ENCODE measurements at places on chromosomes 13 and 19.

GRCh38 chr13:111204438-111205177, 89.5 kb downstream of the ARHGEF7 start:
- DNase-seq, result no peak

GRCh38 chr19:55461974-55462626, 658 bp upstream of the ISOC2 start:
- no peak for DNase-seq

DNA sequence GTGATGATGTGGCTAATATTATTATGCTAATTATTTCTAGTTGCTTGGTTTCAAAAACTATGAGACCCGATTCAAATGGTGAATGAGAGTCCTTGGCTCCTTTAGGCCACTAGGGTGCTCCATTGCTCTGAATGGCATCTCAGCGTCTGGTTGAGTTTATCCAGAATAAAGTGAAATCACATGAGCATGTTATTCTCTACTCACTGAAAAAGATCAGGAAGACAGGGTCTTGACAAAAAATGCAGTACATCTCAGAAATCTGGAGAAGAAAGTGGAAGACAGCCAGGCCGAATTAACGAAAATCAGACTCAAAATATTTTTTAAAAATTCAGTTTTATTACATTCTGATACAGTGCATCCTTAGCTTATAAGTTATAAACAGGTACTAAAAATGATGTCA, 516.2 kb downstream of the MYO16 start:
- no peak for DNase-seq

DNA sequence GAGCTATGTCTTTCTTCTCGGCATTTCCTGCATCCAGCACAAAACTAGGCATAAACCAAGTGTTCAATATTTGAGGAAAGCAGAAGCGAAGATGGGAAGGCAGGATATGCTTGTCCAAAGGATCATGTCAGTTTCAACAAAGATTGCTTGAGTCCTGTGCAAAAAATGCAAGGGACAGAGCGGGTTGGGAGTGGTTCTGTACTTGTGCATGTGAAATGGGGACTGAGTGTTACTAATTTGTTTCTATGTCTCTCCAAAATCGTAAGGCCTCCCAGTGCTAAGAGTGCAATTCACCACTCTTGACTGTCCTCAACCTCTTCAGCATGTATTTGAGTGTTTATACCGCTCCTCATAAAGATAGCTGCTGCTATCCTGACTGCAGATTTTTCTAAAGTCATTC, 166.2 kb downstream of the DLEU7 start:
- no peak for DNase-seq

DNA sequence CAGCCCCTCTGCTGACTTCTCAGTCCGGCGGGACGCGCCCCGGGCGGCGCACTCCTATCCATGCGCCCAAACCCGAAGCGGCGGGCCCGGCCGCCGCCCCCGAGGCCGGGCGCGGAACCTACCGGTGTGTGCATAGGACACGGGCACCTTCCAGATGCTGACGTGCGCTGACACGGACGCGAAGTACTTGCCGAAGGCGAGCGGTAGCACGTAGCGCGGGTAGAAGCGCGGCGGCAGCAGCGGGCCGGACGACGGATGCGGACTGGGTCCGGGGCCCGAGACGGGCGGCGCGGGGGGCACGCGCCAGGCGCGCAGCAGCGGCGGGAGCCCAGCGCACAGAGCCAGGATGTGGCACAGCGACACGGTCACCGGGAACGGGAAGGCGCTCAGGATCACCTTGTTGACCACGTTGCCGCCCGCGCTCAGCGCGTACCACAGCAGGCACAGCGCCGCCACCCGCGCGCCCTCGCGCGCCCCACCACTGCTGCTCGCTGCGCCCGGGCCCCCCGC, 338 bp downstream of the SLC35E1 start:
- no peak for DNase-seq

DNA sequence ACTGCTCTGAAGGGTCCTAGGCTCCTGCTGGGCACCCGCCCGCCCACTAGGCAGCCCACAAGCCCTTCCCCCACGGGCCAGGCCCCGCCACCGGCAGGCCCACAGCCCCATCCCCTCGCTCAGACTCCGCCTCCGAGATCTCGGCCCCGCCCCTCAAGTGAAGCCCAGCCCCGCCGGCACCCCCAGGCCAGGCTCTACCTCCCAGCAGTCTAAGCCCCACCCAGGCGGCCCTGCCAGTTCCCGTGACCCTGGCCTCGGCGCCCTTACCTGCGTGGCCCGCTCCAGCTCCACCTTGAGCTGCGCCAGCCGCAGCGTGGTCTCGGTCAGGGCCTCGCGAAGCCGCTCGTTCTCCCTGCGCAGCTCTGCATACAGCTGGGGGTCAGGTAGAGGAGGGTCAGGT, 16.3 kb downstream of the EPS8L1 start:
- DNase-seq, result no peak

GRCh38 chr19:10713317-10713716, 4.6 kb upstream of the DNM2 start:
- DNase-seq, result no peak

- no peak for DNase-seq
Observed at GRCh38 chr13:67806796-67807195, 576.7 kb upstream of the PCDH9 start.

- no peak for DNase-seq
Observed at GRCh38 chr19:28519952-28520861, 692.7 kb downstream of the UQCRFS1 start.

DNA sequence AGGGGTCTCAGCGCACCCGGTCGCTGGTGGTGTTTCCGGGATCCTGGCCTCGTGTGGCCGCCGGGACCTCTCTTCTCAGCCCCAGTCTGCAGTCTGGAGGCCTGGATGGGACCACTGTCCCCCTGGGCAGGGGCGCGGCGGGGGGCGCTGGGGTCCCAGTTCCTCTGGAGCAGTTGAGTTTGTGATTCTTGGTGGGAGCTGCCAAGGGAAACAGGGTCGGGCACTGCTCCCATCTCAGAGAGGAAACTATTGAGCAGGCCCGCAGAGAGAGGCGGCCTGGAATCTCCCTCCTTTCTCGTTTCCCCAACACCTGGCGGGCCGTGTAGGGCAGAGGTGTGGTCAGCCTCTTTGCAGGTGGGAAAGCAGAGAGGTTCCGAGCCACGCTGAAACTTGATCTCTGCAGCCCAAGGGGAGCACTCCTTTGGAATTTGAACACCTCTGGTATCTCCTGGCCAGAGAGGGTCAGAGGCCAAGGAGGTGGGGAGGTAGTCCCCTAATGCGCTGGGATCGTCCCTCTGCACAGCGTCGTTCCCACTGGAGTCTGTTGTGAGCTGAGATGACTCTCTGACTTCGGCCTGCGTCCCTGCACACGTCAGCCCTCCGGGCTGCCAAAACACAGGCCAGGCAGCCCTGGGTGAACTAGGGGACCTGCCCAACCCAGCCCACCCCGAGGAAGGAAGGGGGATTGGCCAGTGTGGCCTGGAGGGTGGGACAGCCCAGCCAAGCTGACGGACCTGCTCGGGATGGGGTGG, 741 bp downstream of the PLEKHF1 start:
- DNase-seq, result peak; percentile 37

DNA sequence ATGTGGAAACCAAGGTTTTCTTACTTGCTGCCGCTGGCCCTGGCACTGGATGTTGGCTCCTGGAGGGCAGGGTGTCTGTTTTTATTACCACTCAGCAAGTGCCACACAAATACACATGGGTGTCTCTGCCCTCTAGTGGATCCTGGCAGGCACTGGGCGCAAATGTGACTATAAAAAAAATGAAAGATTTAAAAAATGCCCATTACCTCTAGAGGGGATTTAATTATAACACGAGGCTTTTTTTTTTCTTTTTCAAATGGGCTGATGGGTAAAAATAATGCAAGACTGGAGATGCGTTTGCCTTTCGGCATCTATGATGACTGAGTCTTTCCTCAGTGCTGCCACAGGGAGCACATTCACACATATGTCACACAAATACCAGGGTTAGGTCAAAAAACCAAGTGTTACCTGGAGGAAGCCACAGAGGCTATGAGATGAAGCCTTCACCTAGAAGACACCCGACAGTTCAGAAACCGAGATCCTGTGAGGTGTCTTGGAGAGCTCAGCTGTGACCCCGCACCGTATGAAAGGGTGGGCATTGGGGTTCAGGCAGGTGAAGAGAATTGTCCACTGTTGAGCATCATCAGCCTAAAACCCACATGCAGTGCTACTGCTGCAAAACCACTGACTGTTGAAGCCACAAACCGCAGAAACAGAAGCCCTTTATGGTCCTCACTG, 25.7 kb downstream of the CHAMP1 start:
- peak; percentile 80 for DNase-seq

- DNase-seq, result peak; percentile 15
Observed at GRCh38 chr13:98761126-98761985, 8.9 kb upstream of the SLC15A1 start.

DNA sequence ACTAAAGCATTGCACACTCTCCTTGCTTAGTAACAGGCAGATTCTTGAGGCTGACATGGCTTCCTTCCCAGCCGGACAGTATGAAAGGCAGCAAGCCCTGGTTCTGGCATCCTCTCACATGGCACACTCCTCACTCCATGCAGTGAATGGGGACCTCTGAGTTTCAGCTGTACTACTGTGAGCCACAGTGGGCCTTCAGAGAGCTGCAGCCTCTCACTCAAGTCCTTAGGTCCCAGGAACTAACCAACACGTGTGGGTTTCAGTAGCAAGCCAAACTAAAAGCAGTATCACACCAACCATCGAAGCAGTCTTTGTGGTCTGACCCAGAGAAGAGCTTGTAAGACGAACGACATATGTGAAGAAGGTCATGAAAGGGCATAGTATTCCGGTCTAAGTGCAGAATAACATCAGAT, 128.2 kb downstream of the TBC1D4 start:
- DNase-seq, result no peak

DNA sequence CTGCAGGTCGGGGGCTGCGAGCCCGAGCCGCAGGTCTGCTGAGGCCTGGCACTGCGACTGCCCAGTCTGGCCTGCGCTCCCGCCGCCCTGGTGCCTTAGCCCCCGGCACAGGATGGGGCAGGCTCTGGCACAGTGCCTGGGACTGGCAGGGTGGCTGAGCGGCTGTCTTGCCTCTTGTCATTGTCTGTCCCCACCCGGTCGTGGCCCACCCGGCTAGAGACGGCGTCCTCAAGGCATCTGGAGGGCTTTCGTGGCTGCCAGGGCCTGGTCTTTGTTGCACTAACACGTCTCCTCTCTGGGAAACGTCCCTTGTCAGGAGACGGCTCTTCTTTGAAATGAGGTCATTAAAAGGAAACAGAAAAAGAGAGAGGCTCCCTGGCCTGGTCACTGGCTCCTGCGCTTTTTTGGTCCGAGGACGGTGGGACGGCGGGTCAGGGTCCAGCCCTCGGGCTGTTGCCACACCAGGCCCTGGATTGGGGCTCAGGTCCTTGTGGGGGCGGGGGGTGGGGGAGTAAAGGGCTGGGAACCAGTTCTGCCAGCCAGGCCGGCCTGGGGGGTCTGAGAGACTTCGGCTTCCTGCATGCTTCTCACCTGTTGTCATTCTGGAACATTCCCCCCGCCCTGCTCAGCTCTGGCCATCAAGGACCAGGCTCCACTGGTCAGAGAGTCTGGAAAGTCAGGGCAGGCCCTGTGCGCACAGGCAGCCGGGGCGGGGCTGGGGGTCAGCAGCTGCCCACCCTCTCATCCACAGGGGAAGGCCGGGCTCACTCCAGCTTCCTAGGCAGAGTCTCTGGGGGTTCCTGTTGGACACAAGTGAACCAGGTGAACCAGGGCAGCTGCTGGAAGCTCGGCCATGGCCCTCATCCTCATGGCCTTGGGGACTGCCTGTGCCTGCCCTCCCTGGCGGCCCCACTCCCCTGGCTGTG, 6.2 kb upstream of the ZNF554 start:
- no peak for DNase-seq

DNA sequence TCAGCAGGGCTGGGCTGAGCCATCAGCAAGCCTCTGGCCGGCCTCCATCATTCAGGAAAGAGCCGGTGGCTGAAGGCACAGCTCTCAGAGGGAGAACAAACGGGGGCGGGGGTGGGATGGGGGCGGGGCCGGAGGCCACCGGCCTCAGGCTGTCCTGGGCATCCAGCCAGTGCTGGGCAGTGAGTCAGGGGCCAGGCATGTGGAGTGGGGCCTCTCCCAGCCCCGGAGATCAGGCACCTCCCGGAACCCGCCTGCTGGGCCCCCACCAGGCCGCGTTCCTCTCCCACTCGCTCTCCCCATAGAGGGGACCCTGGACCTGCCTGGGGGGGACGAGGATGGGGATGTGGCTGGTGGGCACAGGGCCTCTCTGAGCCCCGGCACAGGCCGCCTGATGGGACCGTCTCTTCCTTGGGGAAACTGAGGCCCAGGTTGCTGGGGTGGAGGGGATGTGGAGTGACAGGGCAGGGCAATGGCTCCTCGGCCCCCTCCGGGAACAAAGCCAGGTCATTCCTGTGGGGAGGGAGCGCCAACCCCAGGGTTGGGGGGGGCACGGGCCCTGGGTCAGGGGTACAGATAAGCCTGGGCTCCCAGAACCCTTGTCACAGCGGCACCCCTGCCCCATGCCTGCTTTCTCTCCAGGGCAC, 12.9 kb downstream of the SPC24 start:
- no peak for DNase-seq

- no peak for DNase-seq
Observed at GRCh38 chr19:32416749-32417456, 11.3 kb downstream of the DPY19L3 start.

DNA sequence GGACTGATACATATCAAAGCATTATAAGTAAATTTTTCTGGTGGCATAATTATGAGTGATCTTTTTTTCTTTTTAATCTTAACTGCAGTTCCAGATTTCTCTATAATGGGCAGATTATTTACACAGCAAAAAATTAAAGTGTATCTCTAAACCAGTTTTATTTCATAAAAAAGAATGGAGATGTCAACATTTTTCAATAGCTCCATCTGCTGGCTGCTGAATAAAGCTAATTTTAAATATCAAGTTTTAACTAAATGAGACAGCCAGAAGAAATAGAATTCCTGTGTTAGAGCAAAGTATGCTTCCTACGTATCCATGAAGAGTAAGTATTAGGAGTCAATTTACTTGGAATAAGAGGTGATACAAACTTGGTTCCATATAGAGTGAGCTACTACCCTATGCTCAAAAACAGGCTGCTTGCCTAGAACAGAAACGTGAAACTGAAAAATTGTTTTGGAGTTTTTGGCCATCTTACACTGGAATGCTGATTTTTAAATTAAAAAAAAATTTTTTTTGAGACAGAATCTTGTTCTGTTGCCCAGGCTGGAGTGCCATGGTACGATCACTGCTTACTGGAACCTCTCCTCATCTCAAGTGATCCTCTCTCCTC, 5.0 kb upstream of the PDS5B start:
- DNase-seq, result no peak

- DNase-seq, result no peak
Observed at GRCh38 chr19:29834991-29835846, 23.4 kb downstream of the CCNE1 start.

- peak; percentile 27 for DNase-seq
Observed at GRCh38 chr19:6530386-6531162, at the start of gene TNFSF9. Gene TNFSF9, plus strand, starts transcription at chr19:6531026. Its CDS starts 11 bp downstream, at chr19:6531037.

Measured in NK-92 treated with Interleukin-12 subunit alpha and Interleukin-12 subunit beta, amount 100 ng/mL, for 24 hours (cell line).